Stimulated activated CD4-positive, alpha-beta T cell treated with anti-CD3 and anti-CD28 coated beads, Interleukin-1b, Interleukin-23, amount 100 ng/mL, for 24 hours (primary cell): ENCODE measurements at places on chromosomes 6 and 20.

- no peak for DNase-seq
Measured at GRCh38 chr6:98838975-98839374, 4.6 kb downstream of the POU3F2 start.

DNA sequence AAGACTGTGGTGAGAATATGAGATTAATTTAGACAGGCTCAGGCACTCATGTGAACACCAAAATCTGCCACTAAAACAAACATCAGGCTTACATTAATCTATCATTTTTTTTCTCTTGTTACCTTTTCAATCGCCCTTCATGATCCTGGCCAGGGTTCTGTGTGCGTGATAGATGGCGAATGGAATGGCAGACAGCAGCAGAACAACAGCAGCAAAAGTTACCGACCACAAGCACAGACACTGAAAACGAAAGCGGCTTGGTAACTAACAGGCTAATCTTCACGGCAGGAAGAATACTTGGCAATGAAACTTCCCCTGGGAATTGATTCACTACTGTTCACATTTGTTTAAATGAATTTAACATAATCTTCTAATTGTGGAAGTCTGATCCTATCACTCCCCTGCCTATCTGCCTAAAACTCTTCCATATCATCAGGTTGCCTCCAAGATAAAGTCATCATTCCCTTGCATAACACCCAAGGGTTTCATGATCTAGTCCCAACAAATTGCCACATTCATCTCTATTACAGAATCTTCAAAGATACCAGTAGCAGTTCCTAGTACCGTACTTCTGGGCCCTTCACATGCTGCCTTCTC lies 28.7 kb downstream of the PTPRK start:
- DNase-seq = no peak

DNA sequence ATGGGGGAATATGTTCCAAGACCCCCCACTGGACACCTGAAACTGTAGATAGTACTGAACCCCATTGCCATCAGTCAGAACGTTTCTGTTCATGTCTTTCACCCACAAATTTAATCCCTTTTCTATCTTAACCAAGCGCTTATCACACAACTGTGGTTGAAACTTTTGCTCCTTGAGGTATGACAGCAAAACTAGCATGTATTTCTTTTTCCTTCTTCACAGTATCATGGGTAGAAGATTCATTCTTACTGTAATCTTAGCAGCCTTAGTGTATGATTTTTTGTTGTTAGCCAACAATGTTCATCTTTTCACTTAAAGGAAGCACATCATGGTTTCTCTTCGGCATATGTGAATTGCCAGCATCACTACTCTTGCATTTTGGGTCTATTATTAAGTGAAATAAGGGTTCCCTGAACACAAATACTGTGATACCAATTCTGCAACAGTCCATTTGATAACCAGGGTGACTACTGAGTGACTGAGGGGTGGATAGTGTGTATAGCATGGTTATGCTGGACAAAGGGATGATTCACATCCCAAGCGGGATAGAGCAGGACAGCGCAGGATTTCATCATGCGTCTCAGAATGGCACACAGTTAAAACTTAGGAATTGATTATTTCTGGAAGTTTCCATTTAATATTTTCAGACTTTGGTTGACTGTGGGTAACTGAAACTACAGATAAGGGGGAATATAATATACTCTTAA lies 41.8 kb downstream of the KCNS1 start:
- DNase-seq = no peak

- no peak for DNase-seq
Measured at GRCh38 chr6:126944512-126944911, 174.0 kb upstream of the RSPO3 start.

GRCh38 chr6:15755526-15755925 lies 92.7 kb upstream of the DTNBP1 start:
- no peak for DNase-seq

- DNase-seq = no peak
Measured at GRCh38 chr20:13229538-13229937, 8.5 kb downstream of the ISM1 start.

DNA sequence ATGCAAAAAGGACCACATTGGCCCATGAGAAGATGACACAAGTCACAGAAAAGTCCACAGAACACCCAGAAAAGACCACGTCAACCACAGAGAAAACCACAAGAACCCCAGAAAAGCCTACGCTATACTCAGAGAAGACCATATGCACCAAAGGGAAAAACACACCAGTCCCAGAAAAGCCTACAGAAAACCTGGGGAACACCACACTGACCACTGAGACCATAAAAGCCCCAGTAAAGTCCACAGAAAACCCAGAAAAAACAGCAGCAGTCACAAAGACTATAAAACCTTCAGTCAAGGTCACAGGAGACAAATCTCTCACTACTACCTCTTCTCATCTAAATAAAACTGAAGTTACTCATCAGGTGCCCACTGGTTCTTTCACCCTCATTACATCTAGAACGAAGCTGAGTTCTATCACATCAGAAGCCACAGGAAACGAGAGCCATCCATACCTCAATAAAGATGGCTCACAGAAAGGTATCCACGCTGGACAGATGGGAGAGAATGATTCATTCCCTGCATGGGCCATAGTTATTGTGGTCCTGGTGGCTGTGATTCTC lies 11.2 kb downstream of the MUCL3 start:
- DNase-seq = no peak

GRCh38 chr6:158648682-158649131 lies 1.1 kb upstream of the SYTL3 start:
- DNase-seq = no peak

DNA sequence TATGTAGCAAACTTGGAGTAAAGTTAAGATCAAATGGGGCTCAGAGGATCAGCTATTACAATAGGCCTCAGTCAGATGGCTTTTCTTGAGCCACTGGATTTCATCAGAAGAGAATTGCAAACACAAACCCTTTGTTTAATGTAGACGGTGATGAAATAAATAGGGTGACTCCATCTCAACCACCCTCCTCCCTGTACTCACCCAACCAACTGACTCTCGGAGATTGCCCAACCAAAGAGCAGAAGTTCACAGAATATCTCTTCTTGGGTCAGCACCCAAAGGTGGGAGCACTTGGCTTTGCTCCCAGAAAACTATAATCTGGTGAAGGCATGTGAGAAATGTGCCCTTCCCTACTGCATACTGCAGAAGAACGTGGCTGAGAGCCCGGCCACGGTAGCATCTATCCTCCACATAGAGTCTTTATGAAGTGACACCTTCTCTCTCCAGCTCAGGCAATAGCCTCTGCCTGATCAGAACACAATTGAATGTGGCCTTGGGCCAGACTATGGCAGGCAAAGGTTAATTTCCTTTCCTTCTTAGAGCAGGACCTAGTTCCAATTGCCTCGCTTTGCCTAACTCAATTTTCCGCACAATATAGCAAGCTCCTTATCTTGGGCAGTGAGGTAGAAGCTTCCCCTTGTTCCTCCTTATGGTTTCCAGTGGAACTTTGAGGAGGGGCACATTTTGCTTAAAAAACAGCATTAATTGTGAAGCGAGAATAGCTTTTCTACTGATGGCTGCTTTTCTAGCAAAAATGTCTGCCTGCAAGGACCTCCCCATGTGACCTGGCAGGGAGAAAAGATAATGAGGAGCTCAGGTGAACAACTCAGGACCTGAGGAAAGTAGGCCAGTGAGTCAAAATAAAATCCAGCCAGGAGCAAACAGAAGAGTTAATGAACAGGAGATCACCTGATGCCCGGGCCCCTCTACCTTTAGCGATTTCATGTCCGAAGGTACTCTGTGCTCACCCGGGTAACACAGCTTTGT lies 79.4 kb downstream of the GFOD1 start:
- no peak for DNase-seq

GRCh38 chr20:37386505-37387251 lies 40.7 kb downstream of the SRC start:
- DNase-seq = no peak

GRCh38 chr6:3205913-3206312 lies 21.5 kb downstream of the TUBB2B start:
- no peak for DNase-seq

DNA sequence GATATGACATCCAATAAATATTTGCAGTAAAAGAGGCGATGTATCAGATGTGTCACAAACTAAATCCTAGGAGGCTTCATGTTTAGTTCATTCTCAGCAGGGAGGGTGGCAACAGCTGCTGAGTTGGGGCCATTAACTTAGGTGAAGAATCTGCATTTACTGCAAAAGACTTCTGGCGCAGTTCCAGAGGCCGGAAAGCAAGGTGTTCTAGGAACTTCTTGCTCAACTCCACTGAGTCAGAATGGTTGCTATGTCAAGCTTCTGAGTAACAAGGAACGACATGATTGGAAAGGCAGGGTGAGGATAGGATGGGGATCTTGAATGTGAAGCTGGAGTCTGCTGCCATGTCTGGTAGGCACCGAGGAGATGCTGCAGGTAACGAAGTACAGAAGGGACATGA lies 11.7 kb downstream of the ADNP start:
- no peak for DNase-seq

GRCh38 chr6:142942805-142943227 lies 2.2 kb downstream of the HIVEP2 start:
- no peak for DNase-seq
